Dorsolateral prefrontal cortex (tissue), 122 donors: ENCODE measurements at places on chromosomes 11 and 22. TPM values are rescaled to one million over a fixed set of nuclear protein-coding genes. Genes with fewer than 3 reads are reported as not detected.

GRCh38 chr11:73862986-73863385, 13.7 kb downstream of the COA4 start:
- no peak for DNase-seq

- no peak for DNase-seq
Measured at GRCh38 chr11:126451211-126451802, 95.8 kb downstream of the ST3GAL4 start.

GRCh38 chr11:125164422-125165110, at the start of gene PKNOX2:
Gene PKNOX2 (plus strand): TSS chr11:125164751. CDS start chr11:125351306, 186,555 bp downstream.
- peak; percentile 83 for DNase-seq

- DNase-seq: peak; percentile 27
Measured at GRCh38 chr11:2748061-2748813, 48.4 kb upstream of the KCNQ1OT1 start.

GRCh38 chr11:78208257-78209165, 19.8 kb downstream of the USP35 start:
- DNase-seq: no peak

- no peak for DNase-seq
Measured at GRCh38 chr11:71999798-72000197, 1.1 kb downstream of the IL18BP start.

DNA sequence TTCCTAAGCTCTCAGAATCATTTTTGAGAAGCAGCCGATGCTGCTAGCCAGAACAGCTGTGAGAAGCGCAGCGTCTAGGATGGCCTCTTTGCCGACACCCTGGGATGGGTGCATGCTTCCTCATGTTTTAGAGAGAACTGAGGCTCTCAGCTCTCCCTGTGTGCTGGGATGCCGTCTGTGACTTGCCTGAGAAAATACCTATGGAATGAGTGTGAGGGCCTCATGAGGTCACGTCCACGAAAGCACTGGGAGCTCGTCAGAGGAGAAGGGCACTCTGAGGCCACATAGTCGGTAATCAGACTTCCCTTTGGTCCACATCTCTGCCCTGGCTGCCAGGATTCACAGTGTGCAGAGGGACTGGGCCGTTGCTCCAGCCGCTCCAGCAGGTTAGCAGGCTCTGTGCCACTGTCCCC, 54.7 kb downstream of the MICAL3 start:
- no peak for DNase-seq

The CTSW gene
- not detected for total RNA-seq

The TPBGL gene
- total RNA-seq: 1.1 TPM

The PRR5L gene
- 34.5 TPM for total RNA-seq

The SCGB1A1 gene
- total RNA-seq: not detected
